Hepatocyte (in vitro differentiated cells): ENCODE measurements at places on chromosomes 6 and 20.

- no peak for DNase-seq
These were observed 50.3 kb upstream of the RCAN2 start for GRCh38 chr6:46541556-46541955.

- DNase-seq = no peak
These were observed 261.5 kb downstream of the TAF4 start for GRCh38 chr20:61803915-61804751.

- peak; percentile 30 for DNase-seq
These were observed 64.1 kb upstream of the BEND6 start for GRCh38 chr6:56890683-56891429.

DNA sequence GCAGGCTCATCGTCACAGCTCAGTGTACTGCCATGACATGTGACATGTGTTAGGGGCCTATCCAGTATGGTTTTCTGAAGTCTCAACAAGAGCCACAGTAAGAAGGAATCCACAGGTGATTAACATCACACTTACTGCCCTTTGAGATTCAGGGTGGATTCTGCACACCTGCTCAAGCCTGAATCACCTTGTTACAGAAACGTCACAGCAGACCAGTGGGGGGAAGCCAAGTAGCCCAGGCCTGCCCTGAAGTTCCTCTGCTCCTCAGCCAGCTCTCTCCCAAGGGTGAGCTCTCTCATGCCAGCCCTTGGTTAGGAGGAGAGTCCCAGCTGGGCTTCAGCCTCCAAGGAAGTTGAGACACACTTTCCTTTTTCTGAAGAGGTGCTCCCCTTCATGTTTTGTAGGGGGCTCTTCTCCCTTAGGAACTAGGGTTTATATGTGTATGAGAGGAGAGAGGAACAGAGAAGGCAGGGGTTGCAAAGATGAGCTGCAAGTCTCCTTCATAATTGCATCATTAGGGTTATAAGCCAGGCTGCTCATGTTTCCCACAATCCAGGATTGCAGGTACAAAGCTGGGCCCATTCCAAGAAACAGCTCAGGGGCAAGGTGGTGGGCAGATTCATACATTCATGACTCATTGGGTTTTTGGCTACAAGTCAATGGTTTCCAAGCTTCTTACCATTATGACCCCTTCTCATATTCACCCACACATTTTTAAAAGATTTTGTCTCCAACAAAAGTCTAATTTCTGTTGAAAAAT lies 11.6 kb downstream of the GSS start:
- no peak for DNase-seq

DNA sequence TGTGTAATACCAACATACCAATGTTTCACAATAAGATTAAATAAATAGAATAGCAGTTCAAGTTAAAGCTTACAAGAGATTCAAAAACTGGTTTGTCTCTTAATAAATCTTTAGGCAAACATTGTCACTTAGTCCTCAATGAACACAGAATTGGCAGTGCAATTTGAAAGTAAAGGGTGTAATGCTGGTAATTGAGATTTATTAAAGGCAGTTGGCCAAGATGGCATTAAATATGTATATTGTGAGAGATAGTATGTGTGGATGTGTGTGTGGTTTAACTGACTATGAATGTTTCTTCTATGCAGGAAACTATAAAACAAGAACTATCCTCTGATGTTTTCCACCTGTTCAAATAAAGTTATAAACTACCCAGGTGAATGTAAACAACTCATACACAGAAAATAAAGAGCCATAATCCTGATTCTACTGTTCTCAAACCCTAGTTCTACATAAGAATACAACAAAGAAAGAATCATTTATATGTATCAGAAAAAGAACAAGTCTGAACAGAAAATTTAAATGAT lies 267.9 kb upstream of the PTCHD4 start:
- no peak for DNase-seq

DNA sequence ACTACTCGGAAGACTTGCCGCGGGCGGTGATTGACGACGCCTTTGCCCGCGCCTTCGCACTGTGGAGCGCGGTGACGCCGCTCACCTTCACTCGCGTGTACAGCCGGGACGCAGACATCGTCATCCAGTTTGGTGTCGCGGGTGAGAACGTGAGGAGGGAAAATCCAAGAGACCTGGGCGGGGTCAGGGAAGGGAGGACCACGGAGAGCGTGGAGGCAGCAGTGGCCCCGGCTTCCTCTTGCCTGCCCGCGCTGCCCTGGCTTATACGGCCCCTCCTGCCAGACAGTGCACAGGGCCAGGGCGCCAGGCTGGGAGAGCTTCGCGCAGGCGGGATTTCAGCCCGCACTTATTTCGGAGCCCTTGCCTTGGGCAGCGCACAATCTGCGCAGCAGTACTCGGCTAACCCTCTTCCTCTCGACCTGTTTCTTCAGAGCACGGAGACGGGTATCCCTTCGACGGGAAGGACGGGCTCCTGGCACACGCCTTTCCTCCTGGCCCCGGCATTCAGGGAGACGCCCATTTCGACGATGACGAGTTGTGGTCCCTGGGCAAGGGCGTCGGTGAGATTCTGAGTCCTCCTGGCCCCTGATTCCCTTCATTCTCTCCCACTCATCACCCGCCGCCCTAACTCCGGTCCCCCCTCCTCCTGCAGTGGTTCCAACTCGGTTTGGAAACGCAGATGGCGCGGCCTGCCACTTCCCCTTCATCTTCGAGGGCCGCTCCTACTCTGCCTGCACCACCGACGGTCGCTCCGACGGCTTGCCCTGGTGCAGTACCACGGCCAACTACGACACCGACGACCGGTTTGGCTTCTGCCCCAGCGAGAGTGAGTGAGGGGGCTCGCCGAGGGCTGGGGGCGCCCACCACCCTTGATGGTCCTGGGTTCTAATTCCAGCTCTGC lies 2.0 kb downstream of the MMP9 start:
- DNase-seq = no peak

DNA sequence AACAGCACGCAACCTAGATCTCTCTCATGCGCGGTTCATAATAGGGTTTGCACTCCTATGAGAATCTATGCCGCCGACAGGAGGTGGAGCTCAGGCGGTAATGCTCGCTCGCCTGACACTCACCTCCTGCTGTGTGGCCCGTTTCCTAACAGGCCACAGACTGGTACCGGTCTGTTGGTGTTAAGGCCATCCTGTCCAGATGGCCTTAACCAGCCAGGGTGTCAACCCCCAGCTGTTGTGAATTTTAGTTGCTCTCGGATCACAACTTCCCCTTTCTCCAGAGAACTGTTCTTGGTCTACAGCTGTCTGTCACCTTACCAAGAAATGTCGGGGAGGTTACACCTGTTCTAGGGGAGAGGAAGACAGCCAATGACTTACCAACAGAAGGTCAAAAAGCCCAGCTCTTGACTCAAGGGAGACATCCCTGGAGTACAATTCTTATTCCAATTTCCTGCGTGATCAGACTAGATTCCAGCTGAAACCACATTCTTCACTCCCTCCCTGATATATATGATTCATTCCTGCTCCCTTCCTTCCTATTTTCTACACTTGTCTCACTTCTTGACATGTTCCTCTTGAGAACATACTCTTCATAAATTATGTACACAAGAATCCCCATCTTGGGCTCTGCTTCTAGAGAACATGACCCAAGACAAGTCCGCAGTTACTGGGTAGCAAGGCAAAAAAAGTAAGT lies 23.1 kb upstream of the DNAAF9 start:
- no peak for DNase-seq

DNA sequence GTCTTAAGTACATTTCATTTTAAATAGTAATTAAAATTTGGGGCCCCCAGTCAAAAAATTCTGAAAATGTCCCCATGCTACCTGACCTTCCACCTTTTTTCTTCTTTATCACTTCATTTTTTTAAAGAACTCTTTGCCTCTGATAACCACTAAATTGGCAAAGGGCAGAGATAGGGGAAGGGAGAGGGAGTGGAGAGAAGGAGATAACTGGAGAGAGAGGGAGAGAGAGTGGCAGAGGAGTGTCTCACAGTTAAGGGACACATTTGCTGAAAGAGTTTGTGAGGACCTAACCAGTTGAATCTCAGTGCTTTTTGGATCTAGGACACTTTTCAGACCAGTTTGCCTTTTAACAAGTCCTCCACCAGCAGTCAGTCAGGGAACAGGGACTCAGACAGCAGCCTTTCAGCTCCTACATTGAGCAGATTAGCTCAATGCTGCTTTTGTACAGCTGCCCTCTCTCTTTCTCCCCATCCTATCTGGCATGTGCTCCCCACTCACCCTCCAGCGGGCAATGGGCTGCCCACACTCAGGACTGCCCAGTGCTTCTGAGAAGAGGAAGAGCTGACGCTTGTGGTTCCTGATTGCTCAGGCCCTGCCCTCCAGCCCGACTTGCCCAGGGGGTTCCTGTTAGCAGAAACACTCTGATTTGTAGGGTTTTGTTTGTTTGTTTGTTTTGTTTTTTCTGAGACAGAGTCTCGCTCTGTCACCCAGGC lies 14.4 kb downstream of the ARMC2 start:
- no peak for DNase-seq

GRCh38 chr6:18920701-18921100 lies 533.6 kb downstream of the RNF144B start:
- DNase-seq = no peak

GRCh38 chr6:157436219-157436943 lies 55.4 kb downstream of the ZDHHC14 start:
- no peak for DNase-seq

DNA sequence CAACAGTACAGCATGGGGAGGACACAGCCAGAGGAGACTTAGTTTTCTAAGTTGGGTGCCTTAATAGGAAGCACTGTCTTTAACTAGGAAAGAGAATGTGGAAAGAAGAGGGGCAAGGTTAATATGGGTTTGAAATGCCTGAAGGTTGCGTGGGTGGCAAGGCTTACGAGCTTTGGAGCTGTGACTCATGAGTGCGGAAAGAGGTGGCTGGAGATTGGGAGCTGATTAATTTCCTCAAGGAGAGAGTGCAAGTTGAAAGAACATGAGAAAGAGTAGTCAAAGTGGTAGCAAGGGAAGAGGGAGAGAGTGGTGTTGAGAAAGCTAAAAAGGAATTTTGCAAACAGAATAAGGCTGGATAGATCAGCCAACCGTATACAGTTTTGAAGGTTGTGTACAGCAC lies 315.1 kb upstream of the PRND start:
- DNase-seq = peak; percentile 37

- no peak for DNase-seq
These were observed 50.9 kb upstream of the PDE10A start for GRCh38 chr6:165713845-165714466.

DNA sequence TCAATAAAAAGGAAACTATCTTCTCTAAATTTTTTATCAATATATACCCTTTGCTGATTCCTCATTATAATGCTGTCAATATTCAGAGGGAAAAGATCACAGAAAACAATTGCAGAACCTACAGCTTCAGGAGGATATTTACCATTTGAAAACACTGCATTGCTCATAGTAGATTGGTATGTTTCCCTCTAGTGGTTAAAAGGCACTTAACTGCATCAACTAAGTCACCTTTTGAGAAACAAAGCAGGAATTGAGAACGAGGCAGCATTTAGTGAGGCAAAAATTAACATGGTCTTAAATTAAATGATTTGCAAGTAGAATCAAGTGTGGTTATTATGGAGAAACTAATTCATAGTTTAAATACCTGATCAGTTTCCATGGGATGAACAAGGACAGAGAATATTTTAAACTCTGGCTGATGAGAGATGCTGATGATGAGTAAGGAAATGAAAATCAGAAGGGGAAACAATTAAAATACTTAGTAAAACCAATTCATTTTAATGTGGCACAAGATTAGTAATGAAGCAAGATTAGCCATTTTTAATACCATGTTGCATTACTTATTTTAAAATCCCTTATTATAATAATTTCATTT lies 642.1 kb downstream of the EPHA7 start:
- DNase-seq = peak; percentile 61

DNA sequence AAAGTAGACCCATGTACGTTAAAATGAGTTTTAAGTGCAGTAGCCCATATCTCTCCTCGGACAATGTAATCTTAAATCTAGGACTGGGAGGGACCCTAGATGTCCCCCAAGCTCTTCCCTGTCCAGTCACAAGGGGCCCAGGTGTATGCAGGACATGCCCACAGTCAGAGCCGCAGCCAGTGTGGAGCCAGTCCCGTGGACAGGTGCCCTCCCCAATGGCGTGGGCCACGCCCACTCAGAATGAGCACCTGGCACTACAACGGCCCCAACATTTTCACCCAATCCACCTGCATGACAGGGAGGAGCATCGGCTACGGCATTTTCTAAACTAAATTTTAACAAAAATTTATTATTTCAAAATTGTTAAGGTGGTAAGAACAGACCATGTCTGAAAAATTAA lies 53.2 kb downstream of the WDR27 start:
- no peak for DNase-seq
